M059J (cell line): ENCODE measurements at places on chromosomes 4 and X. TPM values are rescaled to one million over a fixed set of nuclear protein-coding genes. Genes with fewer than 3 reads are reported as not detected.

The ATOH1 gene
- total RNA-seq, result not detected in 2 replicates

The TXK gene
- 0.15 and 0.69 TPM in 2 replicates for total RNA-seq

DNA sequence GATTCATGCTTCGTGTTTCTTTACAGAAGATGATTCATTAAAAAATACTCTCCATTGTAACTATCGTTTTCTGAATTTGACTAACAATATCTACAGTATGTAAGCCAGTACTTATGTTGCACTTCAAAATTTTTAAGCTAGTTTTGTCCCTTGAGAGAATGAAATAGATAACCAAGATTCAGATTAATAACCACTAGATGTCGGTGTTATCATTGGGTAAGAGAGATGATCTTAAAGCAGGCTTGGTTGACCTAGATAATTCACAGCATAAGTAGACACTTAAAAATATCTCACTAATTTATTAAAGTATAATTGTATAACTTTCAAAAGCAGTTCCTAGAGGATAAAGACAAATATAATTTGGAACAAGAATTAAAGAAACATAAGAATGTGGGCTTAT, 430.9 kb downstream of the C4orf33 start:
- DNase-seq, result no peak

The CYSLTR1 gene
- 2.7 and 2.8 TPM in 2 replicates for total RNA-seq

DNA sequence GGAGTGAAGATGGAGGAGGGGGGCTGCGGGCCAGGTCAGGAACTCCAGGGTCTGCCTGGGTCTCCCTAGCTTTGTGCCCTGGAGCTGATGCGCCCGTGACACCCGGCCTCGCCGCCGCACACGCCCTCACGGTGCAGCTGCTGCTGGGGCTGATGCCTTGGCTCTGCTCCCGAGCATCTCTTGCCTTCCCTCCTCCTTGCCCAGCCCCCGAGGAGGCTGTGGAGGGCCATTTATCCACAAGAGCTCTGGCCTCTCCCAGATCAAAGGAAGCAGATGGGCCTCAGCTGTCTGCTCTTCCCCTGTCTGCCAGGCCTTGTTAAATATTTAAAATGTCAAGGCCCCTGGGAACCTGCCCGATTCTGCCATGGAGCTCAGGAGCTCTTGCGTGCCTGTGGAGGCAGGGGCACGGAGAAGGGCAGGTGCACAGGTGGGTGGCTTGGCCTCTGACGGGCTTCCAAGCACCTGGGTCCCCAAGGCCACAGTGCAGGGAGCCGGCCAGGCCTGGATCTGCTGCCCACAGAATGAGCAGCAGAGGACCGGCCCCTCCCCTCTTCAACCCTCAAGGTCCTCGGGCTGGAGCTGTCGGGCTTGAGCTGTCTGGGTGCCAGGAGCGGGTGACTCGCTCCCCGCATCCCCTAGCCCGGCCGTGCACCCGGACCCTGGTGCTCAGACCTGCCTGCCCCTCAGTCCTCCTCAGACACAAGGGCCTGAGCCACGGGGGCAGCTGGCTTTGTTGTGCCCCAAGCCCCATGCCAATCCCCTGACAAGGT, 20.3 kb downstream of the ATP2B3 start:
- DNase-seq, result no peak

The ADH1A gene
- not detected in 2 replicates for total RNA-seq

The CCSER1 gene
- not detected in 2 replicates for total RNA-seq

- peak; percentile 34 for DNase-seq
Measured at GRCh38 chrX:47358387-47359065, 11.9 kb upstream of the ZNF157 start.

DNA sequence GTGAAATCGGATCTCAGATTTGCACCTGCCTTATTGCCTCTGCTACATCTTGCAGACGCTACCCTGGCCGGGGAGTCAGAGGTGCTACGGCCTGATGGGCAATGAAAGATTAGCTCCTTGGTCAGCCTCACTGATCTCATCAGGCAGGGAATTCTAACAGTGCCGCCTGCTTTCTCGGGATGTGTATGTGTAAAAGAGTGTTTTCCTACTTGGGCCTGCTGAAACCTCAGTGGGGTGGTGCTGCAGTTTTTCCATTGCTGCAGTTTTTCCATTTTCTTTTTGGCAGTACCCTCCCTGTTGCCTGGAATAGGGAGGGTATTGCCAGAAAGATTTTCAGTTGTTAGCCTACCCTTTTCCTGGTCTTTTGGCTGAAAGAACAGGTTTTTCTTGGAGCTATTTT, 117.5 kb downstream of the CDKL5 start:
- DNase-seq, result no peak

The PRRG1 gene
- 14.9 and 18.4 TPM in 2 replicates for total RNA-seq

The CENPI gene
- 43.8 and 69.2 TPM in 2 replicates for total RNA-seq

DNA sequence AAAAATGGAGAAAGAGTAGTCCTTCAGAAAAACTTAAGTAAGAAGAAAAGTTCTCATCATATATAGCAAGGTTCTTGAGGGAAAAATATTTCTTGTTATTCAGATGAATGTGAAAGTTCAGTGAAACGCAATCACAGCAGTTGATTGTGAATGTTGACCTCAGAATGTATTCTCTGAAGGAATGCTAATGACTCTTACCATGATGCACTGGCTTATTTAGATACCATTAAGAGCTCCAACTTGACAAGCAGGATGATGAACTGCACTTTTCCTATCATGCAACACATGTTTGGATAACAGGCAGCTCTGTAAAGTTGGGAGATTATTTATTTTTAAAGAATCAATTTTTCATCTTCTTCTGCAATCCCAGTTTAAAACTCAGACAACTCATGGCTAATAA, 115.5 kb upstream of the MYOZ2 start:
- DNase-seq, result no peak

- no peak for DNase-seq
Measured at GRCh38 chrX:108348525-108348924, 89.7 kb downstream of the COL4A6 start.

DNA sequence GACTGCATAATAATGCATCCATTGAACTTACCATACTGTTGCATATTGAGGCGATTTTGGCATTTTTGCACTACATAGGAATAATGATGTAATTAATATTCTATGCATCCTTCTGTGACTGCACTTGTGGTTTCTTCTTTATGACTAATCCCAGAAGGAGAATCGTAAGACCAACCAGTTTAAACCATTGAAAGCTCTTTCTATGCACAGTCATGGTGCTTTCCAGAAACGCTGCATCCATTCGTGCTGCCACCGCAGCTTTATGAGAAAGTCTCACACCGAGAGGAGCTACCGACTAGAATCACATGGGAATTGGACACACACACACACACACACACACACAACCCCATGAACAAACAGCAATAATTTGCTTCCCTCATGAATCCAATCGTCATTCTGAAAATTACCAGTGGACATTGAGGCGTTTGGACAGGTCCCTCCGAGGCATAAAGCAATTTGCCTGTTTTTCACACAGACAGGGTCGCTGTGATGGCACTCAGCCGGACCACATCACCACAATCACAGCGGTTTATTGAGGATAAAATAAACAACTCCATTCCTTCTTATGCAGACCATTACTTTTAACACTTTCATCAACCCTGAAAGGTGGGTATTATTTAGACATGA, 64.2 kb downstream of the PACRGL start:
- no peak for DNase-seq

The SLC6A8 gene
- 13.6 and 24.5 TPM in 2 replicates for total RNA-seq

- DNase-seq, result no peak
Measured at GRCh38 chr4:7236847-7237246, 44.5 kb downstream of the SORCS2 start.

- no peak for DNase-seq
Measured at GRCh38 chr4:71498625-71499024, 159.8 kb downstream of the SLC4A4 start.

The PKD2 gene
- total RNA-seq, result 19.5 and 26.4 TPM in 2 replicates

The AREG gene
- not detected in 2 replicates for total RNA-seq

- no peak for DNase-seq
Measured at GRCh38 chr4:11338956-11339782, 89.5 kb downstream of the HS3ST1 start.

DNA sequence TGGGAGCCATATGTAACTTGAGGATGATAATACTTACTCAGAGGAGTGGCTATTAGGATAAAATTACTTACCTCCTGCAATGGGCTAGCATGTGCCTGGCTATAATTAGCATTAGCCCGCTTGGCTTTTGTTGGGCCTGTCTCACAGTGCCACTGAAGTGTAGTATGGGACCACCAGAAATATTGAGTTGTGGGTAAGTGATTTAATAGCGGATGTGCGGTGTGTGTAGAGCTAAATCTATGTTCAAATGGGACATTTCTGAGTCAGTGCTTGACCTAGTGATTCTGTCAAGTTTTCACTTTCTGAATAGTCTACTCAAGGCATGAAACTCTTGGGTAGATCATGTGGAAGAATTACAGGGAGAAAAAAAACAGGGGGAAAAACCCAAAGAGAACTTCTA, 3.5 kb upstream of the CLNK start:
- DNase-seq, result no peak
